ENCODE measurements at places on chromosomes 3 and 15.
A peak's percentile ranks its signal among the peaks of the same experiment; 100 is the strongest.

DNA sequence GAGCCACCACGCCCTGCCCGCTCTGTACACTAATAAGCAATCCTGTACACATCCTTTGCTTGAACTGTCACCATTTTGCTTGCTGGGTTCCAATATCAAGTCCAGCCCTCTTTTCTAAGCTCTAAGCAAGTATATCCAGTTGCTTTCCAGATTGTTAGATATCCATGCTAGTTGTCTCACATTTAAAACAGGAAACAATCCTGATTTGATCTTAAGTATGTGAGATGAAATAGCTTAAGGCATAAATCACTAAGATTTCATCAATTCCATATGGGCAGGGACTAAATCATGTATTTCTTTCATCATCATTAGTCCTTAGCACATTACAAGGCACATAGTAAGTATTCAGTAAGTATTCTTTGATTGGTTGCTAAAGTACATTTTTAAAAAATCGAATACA is 16.2 kb downstream of the ATP11B start:
- no peak for DNase-seq

DNA sequence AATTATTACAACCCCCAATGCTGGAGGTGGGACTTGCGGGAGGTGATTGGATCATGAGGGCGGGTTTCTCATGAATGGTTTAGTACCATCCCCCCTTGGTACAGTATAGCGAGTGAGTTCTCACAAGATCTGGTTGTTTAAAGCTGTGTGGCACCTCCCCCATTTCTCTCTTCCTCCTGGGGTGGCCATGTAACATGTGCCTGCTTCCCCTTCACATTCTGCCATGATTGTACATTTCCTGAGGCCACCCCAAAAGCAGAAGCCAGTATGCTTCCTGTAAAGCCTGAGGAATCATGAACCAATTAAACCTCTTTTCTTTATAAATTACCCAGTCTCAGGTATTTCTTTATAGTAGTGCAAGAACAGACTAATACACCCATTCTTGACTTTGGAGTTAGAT is 20.3 kb upstream of the PROK2 start:
- no peak for DNase-seq

DNA sequence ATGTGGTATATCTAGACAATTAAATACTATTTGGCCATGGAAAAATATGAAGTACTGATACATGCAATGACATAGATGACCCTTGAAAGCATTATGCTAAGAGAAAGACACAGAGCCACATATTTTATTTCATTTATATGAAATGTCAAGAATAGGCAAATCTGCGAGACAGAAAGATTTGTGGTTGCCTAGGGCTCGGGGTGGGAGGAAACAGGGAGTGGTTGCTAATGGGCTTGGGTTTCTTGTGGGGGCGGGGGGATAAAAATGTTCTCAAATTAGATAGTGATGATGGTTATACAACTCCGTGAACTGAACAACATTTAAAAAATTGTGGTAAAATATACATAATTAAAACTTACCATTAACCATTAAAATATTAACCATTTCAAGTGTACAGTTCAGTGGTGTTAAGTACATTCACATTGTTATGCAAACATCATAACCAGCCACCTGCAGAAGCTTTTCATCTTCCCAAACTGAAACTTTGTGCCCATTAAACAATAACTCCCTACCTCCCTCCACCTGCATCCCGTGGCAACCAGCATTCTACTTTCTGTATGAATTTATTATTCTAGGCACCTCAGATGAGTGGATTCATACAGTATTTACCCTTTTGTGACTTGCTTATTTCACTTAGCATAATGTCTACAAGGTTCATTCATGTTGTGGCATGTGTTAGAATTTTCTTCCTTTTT is 24.3 kb upstream of the ANP32A start:
- no peak for DNase-seq

GRCh38 chr3:111519178-111519855 is 22.7 kb upstream of the CD96 start:
- DNase-seq: no peak

DNA sequence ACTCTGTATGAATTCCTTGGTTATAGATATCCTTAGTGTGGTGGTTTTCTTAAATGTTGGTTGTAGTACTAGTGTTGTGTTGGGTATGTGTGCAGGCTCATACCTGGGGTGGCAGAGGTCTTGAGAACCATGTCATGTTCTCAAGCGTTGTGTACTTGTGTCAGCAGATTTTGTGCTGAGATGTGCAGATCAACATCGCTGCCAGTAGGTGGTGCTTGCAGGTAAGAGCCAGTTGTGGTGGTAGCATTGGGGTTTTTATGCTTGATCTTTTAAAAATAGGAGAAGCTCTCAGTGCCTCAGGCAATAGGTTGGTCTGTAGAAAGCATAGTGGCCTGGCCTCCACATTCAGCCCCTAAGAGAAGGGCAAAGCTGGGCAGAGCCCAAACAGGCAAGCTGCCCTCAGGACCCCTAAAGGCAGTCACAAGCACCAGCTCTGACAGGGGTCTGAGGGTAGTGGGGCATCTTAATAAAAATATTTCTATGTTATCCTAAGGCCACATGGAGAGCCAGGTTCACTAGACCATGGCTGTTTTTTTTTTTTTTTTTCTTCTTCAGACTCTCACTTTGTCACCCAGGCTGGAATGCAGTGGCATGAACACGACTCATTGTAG is 164.0 kb downstream of the IL20RB start:
- DNase-seq: peak; percentile 1

DNA sequence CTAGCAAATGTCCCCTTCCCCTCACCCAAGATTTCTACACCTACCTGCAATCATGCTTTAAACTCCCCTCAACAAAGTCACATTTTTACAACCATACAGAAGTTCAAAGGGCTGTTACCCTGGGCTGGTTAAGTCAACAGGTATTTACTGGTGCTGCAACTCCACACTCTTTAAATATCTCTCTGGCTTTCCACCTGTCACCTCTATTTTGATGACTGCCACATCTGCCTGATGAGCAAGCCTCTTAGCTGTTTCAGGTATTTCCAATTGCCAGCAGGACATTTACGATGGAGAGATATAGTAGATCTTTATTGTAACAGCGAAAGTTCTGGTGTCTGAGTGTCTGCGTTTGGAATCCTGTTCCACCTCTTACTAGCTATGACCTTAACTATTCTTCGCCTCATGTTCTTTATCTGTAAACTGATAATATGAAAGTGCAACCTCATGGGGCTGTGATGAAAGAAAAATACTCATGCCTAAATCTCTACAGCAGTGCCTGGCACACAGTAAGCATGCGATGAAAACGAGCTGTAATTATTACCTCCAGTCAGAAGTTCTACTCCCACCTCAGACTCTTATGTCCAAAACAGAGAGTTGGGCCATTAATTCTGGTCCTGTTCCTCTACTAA is 44.2 kb upstream of the TPM1 start:
- DNase-seq: no peak

DNA sequence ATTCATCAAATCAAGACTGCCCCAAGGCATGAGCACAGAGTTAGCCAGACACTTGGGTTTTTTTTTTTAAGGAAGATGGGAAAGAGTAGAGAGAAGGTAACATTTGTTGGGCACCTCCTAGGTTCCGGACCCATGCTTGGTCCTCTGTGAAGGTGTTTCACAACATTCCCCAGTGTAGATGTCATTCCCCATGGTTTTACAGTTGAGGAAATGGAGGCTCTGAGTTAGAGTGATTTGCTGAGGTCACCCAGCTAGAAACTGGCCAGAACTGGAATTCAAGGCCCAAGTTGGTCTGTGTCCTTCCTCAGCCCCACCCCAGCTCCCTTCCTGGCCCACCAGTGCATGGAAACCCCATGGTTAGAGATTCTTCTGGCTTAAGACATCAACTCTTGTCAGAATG is 19.9 kb downstream of the WNT7A start:
- no peak for DNase-seq

- DNase-seq: no peak
Observed at GRCh38 chr3:45917146-45917898, 25.9 kb upstream of the CXCR6 start.

DNA sequence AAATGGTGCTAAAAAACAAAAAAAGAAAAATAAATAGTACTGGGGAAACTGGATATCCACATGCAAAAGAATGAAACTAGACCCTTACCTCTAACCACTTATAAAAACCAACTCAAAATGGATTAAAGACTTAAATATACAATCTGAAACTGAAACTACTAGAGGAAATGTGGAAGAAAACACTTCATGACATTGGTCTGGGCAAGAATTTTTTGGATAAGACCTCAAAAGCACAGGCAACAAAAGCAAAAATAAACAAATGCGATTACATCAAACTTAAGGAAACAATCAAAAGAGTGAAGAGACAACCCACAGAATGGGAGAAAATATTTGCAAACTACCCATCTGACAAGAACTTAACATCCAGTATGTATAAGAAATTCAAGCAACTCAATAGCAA is 6.4 kb downstream of the IFT57 start:
- DNase-seq: no peak

DNA sequence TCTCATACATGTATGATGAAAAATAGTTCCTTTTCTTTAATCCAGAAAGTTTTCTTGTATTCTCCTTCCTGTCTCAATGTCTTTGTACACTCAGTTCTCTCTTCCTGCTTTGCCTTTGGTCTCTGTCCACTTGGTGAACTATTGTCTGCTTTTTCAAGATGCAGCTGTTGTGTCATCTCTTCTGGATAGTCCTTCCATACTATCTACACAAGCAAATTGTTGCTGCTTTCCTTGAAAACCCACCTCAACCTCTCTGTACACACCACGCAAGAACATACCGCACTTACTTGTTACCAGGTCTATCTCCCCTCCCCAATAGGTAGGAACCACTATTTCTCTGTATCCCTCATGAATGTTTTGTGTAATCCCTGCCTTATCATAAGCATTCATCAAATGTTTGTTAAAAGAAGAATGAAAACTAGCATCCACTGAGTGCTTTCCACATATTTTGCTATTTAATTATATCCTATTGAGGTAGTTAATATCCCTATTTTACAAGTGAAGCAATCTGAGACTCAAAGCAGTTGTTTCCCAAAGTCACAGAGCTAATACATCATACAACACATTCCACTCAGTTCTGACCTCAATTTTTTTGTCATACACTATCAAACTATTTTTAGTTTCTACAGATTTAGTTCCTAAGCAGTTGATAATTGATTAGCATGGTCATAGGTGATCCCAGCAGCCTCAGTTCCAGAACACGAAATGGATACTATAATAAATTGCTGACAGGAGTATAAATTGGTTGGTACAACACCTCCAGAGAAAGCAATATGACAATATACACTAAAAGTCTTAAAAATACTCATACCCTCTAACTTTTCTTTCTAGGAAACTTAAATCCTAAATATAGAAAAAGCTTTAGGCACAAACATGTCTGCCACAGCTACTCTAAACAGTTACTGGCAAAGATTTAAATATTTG is 19.6 kb downstream of the HACL1 start:
- no peak for DNase-seq

GRCh38 chr3:176795891-176796290 is 401.4 kb downstream of the TBL1XR1 start:
- no peak for DNase-seq

DNA sequence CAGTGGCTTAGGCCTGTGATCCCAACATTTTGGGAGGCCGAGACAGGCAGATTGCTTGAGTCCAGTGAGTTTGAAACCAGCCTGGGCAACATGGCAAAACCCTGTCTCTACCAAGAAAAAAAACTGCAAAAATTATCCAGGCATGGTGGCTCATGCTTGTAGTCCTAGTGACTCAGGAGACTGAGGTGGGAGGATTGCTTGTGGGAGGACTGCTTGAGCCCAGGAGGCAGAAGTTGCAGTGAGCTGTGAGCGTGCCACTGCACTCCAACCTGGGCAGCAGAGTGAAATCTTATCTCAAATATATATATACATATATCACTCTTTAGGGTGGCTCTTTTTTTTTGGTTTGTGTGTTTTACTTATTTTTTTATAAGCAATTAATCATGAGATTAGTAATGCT is 83.7 kb upstream of the WDR72 start:
- no peak for DNase-seq

DNA sequence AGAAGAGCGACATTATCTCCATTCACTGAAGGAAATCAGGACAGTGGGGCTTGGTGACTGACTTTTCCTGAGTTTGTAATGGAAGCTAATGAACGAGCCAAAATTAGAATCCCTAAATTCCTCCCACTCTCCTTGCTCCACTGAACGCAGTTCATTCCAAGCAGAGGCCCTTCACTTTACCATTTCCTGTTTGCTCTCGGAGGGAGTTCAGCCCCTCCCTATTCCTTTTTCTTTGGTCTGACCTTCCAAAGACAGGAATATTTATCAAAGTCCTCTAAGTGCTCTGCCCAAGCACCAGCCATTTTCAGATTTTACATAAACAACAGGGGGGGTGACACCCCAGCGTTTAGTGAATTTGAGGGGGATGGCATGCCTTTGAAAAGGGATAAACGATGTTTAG is 24.0 kb upstream of the PTPRG start:
- DNase-seq: no peak

DNA sequence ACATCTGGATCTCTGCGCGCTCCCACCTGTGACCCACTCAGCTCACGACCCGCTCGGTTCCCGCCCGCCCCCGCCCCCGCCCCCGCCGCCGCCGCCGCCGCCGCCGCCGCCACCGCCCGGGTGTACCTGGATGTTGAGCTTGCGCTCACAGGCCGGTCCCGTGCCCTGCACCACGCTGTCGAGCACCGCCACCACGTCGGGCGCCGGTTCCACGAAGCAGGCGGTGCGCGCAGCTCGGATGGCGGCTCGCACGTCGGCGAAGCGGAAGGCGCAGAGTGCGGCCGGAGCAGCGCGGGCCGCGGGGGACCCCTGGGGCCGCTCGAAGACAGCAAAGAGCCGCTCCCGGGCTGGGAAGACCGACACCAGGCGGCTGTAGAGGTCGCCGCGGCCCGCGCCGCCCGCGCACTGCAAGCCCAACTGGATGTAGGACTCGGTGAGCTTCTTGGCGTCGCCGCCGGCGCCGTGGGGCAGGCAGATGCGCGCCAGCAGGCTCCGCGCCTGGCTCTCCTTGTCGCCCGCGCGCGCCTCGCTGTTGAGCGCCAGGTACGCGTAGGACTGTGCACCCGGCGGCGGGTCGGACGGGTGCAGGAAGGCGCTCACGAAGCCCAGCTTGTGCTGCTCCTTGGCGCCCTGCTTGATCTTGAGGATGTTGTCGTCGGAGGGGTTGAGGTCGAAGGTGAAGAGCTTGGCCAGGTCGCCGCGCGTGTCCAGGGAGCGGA is 1.1 kb downstream of the PLXND1 start:
- DNase-seq: no peak

DNA sequence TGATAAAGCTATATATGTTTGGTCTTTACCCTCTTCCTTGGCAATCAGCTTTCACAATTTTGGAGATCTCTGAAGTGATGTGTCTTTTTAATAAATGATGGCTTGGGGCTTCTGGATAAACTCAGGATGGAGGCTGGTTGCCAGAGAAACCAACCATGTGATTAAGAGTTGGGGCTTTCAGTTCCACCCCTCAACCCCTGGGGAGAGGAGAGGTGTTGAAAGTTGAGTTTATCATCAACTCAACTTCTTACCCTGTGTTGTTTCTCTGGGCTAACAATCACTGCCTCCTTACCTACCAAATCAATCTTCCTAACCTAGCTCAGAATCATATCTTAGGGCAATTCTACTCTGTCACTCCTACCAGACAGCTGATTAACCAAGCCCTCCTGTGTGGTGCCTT is 735.8 kb downstream of the ZPLD1 start:
- no peak for DNase-seq

Data from stimulated activated CD8-positive, alpha-beta memory T cell treated with anti-CD3 and anti-CD28 coated beads, Interleukin-4, amount 100 ng/mL, for 24 hours (primary cell).